ENCODE measurements at places on chromosomes 13 and 19.

GRCh38 chr13:30857018-30857417 lies 49.1 kb upstream of the MEDAG start:
- DNase-seq: no peak

- DNase-seq: peak; percentile 31
Measured at GRCh38 chr19:42295831-42296525, 6.0 kb upstream of the PRR19 start.

DNA sequence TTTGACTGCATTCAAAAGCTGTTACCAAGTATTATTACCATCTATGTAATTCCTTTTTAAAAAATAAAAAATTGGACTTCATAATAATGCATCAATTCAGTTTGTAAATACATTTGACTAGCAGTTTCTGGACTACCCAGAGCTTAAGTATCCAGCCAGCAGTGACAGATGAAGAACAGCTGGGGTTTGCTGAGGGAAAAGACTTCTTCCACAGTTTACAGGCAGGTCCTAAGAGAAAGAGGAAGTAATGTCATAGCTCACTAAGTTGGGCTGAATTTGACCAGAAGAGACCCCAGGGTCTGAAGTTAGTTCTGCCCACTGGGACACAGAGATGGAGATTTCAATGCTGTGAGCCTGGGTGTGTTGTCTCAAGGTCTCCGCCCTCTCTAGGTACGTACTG lies 96.4 kb downstream of the MBNL2 start:
- DNase-seq: no peak

- DNase-seq: no peak
Measured at GRCh38 chr13:111241862-111242261, 78.6 kb upstream of the TEX29 start.

DNA sequence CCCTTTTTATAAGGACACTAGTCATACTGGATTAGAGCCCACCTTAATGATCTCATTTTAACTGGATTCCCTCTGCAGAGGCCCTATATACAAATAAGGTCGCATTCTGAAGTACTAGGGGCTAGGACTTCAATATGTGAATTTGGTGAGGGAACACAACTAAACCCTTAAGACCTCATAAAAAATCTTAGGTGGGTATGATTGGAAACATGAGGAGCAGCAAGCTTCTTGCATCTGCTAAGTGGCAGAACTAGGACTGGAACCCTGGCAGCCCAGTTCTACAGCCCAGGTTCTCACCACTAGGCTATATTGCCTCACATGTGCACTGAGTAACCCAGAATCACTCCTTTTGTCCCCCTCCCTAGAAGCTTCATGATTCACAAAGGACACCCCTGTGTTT lies 17.1 kb upstream of the GRWD1 start:
- no peak for DNase-seq

DNA sequence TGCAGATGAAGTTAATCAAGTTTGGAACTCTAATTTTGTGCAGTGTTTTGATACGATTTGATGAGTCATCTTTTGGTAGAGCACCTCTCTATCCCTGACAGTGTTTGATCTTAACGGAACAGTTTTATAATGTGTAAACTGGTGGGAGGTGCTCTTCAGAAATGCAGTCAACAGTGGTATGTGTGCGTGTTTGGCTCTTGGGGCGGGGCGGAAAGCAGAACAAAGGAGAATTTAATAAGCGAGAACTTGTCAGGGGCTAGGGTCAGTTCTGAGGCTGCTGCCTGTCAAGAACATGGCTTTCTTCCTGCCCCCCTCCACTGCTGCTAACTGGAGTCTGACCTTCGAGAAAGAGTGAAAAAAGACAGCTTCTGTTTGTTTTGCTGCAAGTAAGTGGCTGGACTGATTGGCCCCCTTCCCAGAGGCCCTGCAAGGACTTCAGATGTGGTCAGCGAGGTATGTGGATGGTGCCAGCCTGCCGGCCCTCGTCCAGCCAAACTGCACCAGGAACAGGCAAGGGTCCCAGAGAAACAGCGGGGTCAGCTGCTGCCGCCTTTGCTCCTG lies 40.8 kb downstream of the BBC3 start:
- no peak for DNase-seq

- DNase-seq: no peak
Measured at GRCh38 chr13:25934127-25934526, 117.7 kb downstream of the SHISA2 start.

DNA sequence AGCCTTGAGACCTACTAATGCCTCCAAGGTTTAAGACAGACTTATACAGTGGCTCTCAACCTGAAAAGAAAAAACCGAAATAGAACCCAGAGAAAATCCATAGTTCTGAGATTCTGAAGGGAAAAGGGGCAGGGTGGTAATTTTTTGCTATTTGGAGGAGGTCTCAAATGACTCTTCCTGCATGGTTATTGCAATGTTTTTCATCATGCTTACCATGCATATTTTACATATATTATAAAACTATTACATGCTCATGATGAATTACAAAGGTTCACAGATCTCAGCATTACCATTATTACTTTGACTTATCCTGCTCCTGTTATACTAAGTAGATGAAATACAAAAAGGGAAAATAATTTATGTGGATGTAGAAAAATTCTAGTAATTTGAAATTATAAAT lies 47.6 kb downstream of the N4BP2L2 start:
- no peak for DNase-seq

- DNase-seq: no peak
Measured at GRCh38 chr13:91174886-91175501, 172.5 kb upstream of the MIR17HG start.

- no peak for DNase-seq
Measured at GRCh38 chr13:113802090-113802531, 43.1 kb downstream of the TMEM255B start.

- no peak for DNase-seq
Measured at GRCh38 chr13:30639671-30640070, 22.0 kb downstream of the USPL1 start.

DNA sequence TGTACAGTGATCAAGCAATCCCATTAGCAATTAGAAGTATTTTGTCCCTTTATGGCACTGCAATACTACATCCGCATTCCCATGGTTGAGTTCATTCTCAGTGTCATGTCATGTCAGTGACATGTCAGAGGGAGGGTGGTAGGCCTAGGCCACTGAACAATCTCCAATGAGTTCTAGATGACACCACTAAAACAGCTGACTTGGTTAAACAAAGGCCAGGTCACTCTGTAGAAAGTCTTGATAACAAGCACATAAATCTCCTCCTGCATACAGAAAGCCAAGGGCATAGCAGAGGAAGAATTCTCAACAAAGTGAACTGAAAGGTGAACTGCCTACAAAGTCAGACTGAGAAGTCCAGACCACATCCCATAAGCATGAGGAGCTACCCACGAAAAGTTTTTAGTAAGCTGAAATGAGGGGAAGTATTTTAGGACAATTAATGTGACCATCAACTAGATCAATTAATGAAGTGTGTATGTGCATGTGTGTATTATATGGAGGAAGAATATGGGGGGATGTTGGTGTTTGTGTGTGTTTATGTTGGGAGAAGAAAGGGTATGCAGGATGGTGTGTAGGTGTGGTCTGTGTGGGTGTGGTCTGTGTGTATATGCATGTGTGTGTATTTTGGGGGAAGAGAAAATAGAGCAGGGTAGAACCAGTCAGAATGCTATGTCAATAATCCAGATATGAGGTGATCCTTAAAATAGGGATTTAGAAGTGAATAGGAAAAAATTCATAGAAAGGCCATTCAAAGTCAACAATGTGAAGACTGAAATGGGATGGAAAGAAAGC lies 67.7 kb downstream of the TBC1D4 start:
- no peak for DNase-seq

GRCh38 chr13:19817510-19818158 lies 34.9 kb upstream of the PSPC1 start:
- no peak for DNase-seq

DNA sequence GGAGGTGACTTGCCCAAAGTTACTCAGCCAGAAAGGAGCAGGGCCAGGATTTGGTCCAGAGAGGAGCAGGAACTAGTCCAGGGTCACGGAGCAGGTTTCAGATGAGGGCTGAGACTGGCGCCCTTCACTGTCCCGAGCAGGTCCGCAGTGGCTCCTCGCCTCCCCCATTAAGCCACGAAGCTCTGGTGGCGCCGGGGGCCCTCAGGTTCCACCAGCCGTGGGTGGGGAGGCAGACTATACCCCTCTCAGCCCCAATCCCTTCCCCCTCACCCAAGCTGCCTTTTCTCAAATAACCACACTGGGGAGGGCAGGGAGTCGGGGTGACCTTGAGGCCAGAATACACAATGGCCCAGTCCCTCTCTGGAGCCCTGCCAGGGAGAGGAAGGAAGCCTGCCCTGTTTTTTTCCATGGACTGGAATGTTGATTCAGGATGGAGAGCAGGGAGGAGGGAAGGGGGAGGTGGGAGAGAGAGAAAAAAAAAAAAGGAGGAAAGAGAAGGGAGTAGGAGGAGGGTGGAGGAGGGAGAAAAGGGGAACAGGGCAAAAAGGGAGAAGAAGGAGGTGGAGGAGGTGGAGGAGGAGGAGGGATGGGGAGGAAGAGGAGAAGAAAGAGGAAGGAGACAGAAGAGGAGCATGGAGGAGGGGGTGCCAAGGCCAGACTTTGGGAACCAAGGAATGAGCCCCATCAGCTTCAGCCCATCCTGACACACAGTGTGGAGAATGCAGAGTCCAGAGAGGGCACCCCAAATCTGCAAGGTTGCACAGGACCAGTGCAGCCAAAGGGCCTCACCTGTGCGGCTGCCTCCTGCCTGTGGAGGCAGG lies 19.7 kb downstream of the CEACAM16 start:
- DNase-seq: no peak
